CD4-positive, alpha-beta T cell treated with Interleukin-2 at 100 ng/mL for 4 hours (primary cell): ENCODE measurements at places on chromosomes 11 and 22.
A peak's percentile ranks its signal among the peaks of the same experiment; 100 is the strongest.

DNA sequence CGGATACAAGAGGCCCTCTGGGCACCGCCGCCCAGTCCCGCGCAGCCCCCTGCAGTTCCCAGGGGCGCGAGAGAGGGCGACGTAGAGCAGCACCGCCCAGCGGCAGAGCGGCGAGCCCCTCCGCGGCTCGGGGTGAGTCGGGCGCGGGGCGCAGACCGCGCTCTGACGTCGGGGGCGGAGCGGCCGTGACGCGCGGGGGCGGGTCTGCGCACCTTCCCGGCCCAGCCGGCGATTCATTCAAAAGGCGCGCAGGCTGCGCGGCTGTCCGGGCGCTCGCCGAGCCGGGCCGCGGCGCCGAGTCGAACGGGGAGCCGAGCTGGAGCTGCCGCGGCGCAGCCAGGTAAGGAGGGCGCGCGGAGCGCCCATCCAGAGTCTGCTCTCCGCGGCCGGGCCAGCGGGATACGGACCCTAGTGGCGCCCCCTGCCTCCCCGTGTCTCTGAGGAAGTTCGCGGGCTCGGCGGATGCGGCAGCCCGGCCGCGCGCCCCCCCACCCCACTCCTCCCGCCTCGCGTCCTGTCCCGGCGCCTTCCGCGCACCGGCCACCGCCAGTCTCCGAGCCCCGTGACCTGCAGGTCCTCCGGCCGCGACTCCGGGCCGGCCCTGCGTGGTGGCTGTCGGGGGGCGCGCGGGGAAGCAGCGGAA is at the start of gene RELT:
Gene RELT (plus strand): TSS at position 240 of the 643 bp plus-strand sequence. CDS start 12,738 bp downstream, outside the sequence.
- DNase-seq, result peak; percentile 94

GRCh38 chr11:130243816-130244215 is 70.9 kb downstream of the ZBTB44 start:
- DNase-seq, result no peak

DNA sequence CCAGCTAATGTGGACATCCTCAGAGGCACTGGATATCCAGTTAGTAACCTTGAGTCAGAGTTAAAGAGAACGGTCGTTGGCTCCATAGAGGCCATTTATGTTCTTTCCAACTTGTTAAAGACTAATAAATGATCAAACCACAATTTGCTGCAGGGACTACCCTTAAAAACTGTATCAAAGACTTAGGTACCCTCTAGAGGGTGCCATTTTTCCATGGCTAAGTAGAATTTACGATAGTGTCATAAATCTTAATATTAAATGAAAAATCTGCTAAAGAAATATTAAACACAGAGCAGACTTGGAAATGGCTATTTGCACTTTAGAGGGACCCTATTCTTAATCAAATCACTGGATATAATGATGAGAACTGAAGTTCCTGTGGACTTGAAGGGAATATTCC is 685.2 kb upstream of the CHORDC1 start:
- no peak for DNase-seq

DNA sequence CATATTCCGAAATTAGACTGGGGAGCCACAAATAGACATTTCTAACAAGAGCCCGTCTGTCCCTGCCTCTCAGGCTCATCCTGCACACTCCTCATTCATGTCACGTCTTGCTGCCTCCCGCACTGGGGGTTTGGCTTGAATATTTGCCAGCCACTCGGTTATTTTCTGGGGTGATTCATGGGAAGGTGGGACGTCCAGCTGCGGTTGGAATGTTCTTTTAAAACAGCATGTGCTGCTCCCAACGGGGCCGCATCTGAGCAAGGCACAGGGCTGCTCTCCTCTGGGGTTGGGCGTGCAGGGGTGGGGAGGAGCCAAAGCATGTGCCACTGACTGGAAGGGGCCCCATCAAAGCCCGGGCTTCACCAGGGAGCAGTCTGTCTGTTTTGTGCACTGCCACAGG is 25.9 kb upstream of the SLC5A4 start:
- DNase-seq, result no peak

- DNase-seq, result no peak
These were observed 27.7 kb downstream of the ARFGAP2 start for GRCh38 chr11:47148903-47149531.

- DNase-seq, result no peak
These were observed 9.1 kb downstream of the SLC3A2 start for GRCh38 chr11:62889484-62890437.

DNA sequence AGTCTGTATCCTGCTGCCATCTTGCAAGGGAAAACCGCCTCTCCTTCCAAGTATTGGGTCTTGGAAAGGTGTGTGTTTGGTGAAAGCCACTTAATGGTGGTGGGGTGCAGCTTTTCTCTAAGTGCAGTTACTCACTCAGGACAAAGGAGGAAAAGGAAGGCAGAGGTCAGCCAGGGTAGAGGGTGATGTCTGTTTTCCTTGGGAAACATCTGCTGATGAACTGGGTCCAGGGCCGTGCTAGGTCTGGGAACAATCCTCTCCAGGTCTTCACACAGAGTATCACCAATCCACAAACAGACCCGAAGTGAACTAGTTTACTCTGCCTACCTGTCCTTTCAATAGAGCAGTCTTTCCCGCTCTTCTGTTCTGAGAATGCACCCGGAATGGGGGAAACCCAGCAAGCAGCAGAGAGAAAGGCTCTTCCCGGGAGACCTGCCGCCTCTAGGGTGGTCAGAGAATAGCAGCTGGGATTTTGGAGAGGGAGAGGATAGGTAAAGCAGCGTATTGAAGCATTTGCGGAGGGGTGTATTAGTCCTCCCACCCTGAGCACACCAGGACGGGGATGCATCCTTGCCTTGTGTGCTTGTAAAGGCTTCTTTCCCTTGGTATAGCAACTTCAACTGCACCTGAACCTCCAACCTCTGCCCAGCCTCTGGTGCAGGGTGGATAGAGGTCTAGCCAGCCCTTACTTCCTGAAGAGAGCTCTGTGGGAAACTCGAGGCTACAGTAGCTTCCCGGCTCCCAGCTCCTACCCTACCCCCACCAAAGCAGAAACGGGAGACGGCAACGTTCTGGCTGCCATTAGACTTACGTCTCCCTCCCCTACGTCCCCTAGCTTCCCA is 20.7 kb downstream of the LHFPL7 start:
- DNase-seq, result no peak

GRCh38 chr11:16792426-16792825 is 54.0 kb downstream of the C11orf58 start:
- no peak for DNase-seq

DNA sequence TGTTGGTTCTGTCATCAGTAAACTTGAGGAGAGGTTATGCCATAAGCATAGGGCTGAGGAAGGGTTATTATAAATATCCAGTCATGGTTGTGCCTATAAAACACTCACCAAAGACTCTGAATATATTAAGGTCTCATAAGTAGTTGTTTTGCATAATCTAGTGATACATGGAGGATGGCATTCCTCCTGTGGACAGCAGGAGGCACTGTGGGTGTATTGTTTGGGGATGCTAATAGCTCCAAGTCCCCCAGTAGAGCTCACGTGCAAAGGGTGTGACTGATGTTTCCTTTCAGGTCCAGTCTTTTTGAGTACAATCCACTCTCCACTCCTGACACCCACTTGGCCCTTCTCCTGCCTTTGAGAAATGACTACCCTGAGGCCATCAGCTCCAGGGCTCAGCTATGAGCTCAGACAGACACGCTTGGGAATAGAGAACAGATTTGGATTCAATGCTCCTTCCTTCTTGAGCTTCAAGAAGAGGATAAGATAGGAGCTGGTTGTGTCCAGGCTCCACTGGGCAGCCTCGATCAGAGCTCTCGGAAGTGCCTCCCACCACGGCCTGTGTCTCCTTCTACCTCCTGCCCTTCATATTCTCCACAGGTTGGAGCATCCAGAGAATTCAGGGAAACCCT is 85.2 kb upstream of the IGLL5 start:
- DNase-seq, result peak; percentile 60
